ENCODE measurements at places on chromosomes 2 and 18. TPM values are rescaled to one million over a fixed set of nuclear protein-coding genes. Genes with fewer than 3 reads are reported as not detected.

DNA sequence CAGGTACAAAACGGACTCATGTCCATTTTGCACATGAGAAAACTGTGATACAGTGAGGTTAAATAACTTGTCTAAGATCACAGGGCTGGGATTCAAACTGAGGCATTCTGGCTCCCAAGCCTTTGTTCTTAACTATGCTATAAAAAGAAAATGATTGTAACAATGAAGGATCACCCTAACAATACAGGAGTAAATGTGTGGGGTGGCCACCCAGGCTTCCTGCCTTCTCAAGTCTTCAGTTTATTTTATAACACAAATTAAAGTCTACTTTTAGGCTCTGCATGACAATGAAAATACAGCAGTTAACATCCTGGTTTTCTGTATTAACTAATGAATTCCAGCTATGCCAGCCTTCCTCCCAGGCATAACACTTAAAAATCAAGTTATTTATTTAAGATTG, 7.6 kb downstream of the WDFY1 start:
- no peak for DNase-seq

DNA sequence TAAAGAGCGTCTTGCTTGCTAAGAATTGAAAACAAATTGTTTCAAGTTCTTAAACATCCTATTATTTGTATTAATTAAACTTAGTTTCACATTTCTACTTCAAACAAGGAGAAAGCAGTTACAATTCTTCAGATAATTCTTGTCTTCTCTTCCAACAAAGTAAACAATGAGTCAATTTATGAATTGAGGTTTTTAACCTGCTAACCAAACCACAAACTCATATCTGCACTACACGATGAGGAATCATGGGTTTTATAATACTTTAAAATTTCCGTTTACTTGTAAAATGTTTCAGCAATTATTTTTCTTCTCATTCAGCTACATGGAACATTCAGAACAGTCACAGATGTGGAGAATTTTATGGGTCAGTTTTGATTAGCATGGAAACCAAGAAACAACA, 114.2 kb downstream of the SPIRE1 start:
- no peak for DNase-seq

DNA sequence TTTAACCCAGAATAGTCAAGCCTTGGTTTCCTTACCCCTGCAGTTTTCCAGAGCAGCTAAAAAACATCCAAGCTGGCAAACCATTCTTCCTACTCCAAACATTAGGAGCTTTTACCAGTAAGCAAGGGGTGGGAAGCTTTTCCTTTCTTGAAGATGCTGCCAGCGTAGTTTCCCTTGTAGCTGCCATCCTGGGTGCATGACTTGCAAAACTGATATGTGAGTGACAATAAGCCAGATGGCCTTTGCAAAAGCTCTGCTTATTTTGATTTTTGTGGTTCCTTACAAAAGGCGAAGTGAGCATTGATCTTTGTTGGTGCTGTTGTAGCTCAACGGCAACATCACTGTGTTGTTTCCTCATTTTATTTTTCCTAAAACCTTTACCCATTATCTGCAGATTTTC, 138.8 kb downstream of the WDSUB1 start:
- DNase-seq: no peak

- DNase-seq: no peak
These were observed 69.2 kb downstream of the SLC40A1 start for GRCh38 chr2:189511210-189511959.

- DNase-seq: no peak
These were observed 14.5 kb upstream of the SLC8A1 start for GRCh38 chr2:40466332-40466906.

DNA sequence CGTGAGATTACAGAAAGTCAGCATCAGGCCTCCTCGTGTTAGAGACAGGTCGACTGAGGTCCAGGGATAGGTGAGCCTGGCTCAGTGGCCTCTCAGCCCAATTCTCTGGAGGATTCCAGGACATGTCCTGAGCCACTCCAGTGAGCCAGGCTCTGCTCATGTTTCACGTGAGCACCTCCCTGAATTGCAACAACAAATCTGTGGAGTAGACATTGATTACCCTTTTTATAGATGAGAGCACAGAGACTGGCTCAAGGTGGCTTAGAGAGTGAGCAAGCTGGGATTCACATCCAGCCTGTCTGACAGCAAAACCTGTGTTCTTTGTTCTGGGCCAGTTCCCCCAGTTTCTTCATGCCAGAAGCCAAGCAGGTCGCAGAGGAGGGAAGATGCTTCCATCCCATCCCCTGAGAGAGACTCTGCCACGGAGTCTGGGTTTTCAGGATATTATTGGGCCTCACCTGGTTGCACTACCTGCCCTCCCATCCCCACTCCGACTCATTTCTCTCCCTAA, 46.4 kb downstream of the HS1BP3 start:
- DNase-seq: peak; percentile 56

- DNase-seq: peak; percentile 50
These were observed 68.7 kb downstream of the RHOB start for GRCh38 chr2:20515290-20516220.

GRCh38 chr2:231212329-231212845, 14.0 kb downstream of the ARMC9 start:
- no peak for DNase-seq

DNA sequence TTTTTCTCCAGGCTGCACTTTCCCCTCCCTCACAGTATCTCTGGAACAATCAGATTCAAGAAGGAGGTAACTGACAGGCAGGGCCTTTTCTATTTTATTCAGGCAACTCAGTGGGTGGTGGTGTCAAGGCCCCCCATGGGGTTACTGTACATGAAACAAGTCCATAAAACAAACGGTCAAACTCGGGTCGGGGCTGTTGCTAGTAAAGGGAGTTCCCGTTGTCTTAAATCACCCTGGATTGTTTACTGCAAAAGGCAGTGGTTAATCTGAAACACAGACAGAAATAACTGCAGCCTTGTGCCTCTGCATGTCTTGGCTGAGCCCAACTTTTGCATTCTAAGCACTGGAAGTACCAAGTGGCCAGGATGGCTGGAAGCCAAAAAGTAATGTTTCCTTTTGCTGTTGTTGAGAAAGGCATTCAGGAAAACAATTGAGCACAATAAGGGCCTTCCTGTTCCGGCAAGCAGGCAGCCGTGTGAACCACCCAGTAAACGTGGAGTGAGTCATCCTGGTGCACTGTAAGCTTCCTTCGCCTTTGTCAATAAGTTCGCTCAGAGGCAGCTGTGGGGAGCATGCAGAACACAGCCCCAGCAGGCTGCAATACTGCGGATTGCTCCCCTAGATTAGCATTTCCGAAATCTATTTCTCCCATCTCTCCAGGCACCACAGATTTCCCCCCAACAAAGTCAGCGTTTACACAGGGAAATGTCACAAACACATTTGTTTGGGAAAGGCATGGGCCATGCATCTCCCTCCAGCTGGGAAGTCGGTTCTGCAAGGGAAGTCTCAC, 149.6 kb downstream of the IRS1 start:
- peak; percentile 67 for DNase-seq

DNA sequence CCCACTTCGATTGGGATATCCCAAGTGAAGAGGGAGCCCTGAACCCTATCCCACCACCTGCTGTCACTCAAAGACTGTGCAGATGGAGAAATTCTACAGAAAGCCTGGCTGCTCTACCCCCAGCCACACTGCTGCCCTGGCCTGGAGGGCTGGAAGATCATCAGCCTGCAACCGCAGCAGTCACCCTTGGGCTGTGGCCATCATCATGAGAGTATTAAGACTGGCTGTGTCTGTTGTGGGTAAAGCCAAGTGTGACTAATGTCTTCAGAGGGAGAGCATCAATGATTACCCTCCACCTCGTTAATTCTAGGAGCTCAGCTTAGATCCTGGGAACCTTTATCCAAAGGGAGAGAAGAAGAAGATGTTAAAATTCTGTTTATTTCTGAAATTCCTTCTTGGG, 221.5 kb downstream of the TFCP2L1 start:
- no peak for DNase-seq

DNA sequence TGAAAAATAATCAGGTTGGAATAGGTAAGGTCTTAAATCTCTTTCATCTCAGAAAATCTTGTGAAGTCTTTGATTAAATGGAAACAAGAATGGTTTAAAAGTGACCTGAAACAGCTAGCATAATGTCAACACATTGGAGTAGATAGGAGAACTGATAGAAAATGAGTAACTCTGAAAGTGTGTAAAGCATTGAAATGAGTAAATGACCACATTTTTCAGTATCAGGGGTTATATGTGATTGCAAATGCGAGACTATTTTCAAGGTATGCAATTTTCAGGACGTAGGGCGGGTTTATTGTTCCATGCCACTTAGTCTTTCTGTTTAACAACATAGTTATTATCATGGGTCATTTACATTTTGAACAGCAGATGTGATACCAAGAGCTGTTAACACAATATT, 1383.2 kb downstream of the LRP1B start:
- DNase-seq: no peak

DNA sequence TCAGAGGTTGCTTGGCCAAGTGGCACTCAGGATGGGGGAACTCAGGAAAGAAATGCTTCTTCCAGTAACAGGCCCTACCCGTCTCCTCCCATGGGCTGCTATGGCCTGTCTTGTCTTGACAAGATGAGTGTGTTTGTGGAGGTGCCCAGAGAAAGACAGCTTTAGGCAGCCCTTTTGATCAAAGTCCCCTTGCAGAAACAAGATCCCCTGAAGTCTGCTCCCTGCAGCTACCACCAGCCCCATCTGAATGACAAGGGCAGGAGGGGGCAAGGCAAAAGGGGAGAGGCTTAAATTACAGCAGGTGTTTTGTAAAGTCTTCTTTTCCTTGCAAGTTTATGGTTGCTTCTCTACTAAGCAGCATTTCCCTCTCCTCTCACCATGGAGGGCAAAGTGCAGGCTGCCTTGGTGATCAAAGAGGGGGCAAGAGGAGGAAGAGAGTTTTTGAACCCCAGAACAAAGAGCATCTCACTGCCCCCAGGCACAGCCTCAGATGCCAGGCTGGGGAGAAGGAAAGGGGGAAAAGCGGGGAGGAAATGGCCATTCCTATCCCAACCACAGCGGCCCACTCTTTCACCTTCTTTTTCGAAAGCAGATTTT, 6.7 kb downstream of the EVA1A start:
- DNase-seq: no peak

GRCh38 chr2:46275995-46276394, 21.2 kb upstream of the EPAS1 start:
- DNase-seq: peak; percentile 78

- DNase-seq: peak; percentile 68
These were observed 20.9 kb downstream of the ANXA4 start for GRCh38 chr2:69762513-69763494.

DNA sequence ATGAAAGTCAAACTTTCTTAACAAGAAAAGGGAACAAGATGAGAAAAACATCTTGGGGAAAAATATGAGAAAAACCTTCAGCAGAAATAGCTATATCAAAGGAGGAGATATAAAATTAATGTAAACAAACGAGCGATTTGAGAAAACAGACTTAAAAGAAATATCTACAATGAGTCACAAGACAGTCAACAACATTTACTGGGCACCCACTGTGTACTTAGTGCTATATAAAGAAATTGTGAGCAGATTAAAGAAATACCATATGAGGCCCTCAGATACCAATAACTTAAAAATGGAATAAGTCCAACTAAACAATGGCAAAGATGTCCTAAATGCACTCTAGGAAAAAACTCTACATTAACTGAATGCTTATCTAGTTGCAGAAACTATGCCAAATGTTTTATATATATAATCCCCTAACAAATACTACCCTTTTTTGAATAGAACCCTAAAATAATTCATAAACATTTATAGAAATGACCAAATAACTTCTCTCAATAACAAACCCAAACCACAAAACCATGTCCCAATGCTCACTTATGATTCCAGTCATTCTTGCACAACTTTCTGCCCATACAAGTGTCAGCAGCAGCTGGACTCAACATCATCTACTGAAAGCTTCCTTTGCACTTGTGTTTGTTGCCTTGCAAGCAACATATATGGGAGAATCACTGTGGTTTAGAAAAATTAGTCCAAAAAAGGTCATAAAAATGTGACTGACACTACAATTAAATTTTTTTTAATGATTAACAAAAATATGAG, 83.5 kb downstream of the COBLL1 start:
- no peak for DNase-seq

- DNase-seq: no peak
These were observed 71.4 kb downstream of the EPHA4 start for GRCh38 chr2:221500501-221501209.

- DNase-seq: no peak
These were observed 64.3 kb upstream of the EPAS1 start for GRCh38 chr2:46232860-46233259.

Gene GAREM2
- 6.8 TPM for total RNA-seq

Gene ZC3H15
- total RNA-seq: 53.5 TPM

Gene THSD7B
- total RNA-seq: 9.4 TPM

Gene CD8A
- 2.6 TPM for total RNA-seq

Measured in sciatic nerve (tissue), 2 donors.